ENCODE measurements at places on chromosomes 4 and X.

- DNase-seq = no peak
Observed at GRCh38 chrX:150635952-150636351, 57.2 kb upstream of the MTMR1 start.

GRCh38 chr4:81314196-81314896 lies 99.3 kb upstream of the PRKG2 start:
- no peak for DNase-seq

GRCh38 chrX:149161435-149162088 lies 343.5 kb downstream of the IDS start:
- DNase-seq = no peak

DNA sequence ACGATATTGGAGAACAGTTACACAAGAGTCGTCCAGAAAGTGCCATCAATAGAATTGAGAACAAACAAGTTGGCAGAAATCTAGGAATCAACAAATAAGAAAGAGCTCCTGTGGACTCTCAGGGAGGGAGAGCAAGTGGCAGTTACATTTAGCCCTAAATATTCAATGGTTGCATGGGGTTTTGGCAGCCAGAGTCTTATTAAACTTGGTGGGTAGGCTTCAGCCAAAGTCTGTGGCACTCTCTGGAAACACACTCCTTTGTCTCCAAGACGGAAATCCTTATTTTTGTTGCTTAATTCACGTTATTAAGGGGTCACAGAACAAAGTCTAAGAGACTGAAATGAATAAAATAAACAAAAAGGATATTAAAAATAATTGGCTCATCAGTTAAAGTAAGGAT lies 742.2 kb upstream of the ATOH1 start:
- no peak for DNase-seq

- DNase-seq = no peak
Observed at GRCh38 chr4:1019320-1019719, 7.9 kb downstream of the FGFRL1 start.

- DNase-seq = no peak
Observed at GRCh38 chr4:40194602-40195161, 2.1 kb upstream of the RHOH start.

DNA sequence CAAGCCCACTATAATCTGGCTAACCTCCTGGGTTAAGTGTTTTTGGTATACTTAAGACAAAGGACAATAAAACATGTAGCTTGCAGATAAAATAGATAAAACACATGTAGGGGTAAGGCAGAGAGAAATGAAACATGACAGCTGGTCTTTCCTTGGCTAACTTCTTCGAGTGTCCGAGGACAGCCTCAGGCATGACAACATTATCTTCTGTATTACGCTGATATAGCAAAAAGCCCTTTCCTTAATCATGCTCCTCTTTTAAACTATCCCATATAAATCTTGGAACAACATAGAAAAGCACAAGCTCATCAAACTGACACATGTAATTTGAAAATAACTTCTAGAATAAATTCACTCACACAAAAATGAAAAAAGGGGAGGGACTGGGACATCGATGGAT lies 91.1 kb downstream of the SEL1L3 start:
- no peak for DNase-seq

GRCh38 chrX:134969726-134970125 lies 21.1 kb upstream of the SMIM10 start:
- DNase-seq = no peak

Measured in SK-N-DZ (cell line).